ENCODE measurements at places on chromosomes 2 and 18.

GRCh38 chr2:201933792-201934237 is 99.8 kb upstream of the FZD7 start:
- DNase-seq = no peak

DNA sequence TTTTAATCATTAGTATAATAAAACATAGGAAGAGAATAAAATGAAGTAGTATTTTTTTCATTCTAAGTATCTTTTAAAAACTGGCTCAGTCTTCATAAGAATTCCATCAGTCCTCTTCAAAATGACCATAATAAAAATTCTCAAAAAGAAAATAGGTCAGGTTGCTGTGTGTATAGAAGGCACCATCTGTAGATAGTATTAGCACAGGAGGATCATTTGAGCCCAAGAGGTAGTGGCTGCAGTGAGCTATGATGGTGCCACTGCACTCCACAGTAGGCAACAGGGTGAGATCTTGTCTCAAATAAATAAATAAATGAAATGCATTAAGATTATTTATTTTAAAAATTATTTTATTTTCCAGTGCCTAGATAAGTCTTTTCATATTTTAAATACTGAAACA is 475.8 kb downstream of the ZNF804A start:
- DNase-seq = no peak

GRCh38 chr2:8502316-8502715 is 179.5 kb upstream of the ID2 start:
- DNase-seq = no peak

DNA sequence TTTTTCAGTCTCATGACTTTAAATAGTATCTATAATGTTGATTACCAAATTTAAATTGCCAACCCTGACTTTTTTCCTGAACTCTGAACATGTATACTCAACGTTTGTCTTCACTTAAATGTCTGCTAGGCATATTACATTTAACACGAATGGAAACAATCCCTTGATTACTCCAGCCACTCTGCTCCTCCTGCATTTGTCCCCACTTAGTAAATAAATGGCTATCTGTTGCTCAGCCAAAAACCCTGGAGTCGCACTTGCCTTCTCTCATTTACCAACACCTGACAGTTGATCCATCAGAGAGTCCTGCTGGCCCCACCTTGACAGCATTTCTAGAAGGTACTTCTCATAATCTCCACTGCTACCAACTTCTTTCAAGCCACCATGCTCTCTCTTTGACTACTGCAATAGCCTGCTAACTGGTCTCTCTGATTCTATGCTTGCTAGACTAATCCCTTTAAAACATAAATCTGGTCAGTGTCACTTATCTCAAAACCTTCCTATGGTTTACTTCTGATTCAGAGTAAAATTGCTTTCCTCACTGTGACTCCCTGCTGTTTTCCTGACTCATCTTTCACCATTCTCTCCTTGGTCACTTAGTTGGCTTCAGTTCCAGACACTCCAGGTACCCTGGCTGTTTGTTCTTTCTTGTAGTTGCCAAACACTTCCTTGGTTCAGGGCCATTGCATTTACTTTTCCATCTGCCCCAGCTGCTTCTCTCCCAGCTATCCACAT is 31.9 kb downstream of the SPAG16 start:
- no peak for DNase-seq

DNA sequence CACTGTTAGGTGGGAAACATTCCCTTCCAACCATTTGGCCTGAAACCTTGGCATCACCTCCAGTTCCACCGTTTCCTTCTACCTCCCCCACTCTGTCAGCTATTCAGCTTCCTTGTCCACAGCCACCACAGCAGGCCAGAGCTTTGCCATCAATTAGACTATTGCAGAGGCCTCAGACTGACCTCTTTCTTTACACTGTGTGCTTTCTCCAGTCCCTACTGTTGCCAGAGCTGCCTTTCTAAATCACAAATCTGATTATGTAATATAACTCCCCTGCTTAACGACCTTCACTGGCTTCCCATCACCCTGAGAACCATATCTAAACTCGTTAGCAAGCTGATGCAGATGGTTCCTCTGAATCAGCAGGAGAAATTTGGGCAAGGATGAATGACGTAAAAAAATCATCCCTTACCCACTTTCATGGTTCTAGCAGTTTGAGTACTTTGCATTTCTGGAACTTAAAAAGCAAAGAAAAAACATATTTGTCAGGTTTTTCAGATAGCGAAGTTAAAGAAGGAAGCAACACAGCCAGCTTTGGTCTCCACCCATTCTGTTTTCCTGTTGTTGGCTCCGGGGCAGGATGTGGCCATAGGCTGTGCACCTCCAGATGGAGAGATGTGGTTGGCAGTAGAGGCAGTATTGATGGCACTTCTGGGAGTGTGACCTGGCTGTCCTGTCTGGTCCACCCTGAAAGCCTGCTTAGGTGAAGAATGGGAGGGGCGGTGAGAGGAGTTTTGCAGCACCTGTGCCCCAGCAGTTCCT is 422.1 kb downstream of the PARD3B start:
- DNase-seq = peak; percentile 90

DNA sequence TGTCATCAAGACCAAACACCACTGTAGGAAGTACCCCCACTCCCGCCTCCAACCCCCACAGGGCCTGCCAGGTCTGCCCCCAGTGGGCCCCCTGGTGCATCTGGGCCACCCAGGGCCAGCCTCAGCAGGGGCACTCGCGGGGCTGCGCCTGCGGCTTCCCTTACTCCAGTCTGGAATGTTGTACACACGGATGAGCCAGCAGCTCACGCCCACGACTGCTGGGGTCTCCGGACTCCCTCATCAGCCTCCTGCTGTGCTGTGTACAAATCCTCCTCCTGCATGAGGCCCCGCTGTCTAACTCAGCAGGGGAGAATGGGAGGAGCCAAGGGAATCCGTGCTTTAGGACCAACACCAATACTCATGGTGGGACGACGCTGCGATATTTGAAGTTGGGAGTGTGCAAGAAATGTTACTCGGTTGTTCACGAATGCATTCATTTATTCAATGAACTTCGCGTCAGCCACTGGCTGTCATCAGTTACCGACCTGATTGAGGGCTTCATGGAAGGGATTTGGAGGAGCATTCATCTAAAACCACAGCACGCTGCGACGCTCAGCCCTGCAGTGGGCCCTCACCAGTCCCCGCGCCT is 654 bp upstream of the ASB1 start:
- no peak for DNase-seq

GRCh38 chr2:32810909-32811495 is 135.8 kb upstream of the LTBP1 start:
- DNase-seq = no peak

DNA sequence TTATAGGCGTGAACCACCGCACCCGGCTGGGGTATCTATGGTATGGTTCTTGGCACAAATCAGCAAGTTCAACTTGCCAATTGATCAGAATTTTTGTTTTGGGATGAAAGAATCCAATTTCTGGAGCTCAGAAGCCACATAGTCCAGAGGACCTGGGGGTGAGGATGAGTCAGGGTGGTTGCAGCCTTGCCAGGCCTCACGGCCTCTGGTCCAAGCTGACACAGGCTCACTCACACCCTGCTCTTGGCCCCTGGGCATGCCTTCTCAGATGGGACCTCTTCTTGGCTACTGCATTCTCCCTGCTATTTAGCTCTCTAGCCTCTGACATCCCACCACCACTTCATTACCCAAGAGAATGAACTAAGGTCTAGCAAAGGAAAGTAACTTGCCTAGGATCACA is 16.3 kb downstream of the CAPG start:
- no peak for DNase-seq

- DNase-seq = no peak
Observed at GRCh38 chr2:238322001-238322411, 1.7 kb downstream of the TRAF3IP1 start.

- DNase-seq = no peak
Observed at GRCh38 chr2:55048508-55049042, 1.7 kb downstream of the RTN4 start.

DNA sequence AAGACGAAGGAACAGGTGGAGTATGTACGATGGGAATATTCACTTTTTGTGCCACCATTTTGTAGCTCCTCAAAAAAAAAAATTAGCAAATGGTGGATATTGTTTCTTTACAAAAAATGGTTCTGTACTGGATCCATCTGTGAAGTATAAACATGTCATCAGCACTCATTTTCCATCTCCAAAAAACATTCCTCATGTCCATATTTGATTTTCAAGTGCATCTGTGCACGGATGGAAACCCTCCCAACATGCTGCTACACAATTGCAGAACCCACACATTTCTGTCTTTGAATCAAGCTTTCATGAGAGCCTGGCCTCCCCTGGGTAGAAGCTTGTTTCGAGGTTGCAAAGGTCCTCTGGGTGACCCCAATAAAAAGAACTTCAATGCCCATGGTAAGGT is 59.6 kb upstream of the ZEB2 start:
- DNase-seq = no peak

- DNase-seq = no peak
Observed at GRCh38 chr2:149562324-149562723, 25.3 kb downstream of the MMADHC start.

DNA sequence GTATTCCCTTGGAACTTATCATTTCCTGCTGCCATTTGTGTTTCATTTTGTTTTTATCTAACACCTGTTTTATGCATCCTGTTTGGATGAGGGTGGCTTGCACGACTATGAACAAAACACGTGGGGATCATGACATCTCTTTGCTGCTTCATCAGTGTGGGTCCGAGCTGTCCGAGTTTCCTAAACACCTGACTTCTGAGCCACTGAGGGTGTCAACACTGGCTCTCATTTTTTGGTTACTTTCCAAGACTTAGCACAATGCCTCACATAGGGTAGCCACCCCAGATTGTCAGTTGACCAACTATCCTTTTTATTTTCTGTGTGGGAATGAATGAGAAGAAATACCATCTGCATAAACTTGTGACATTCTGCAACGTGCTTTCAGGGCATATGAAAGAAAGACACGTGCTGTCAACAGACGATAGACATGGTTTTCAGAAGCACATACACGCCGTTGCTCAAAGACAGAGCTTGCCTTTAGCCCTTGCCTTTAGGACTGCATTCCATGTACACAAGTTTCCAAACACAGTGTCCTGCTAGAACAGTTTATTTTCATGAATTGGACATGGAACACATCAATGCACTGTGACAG is 166.7 kb downstream of the MYT1L start:
- DNase-seq = no peak

DNA sequence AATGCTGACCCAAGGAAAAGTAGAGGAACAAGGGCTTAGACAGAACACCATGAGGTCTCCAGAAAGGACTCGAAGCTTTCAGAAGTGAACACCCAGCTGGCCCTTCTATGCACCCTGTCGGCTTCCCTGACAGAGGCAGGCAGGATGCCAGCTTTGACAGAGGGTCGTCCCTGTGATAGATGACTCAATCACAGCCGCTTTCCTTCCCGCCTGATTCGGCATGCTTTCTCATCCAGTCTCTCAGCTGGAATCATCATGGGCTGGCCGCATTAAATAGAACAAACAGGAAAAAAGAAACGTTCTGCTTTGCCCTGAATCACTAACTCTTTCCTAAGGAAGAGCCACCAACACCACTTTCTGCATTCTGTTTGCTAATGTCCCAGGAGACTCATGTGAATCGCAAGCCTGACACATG is 140.3 kb upstream of the RAB12 start:
- no peak for DNase-seq

DNA sequence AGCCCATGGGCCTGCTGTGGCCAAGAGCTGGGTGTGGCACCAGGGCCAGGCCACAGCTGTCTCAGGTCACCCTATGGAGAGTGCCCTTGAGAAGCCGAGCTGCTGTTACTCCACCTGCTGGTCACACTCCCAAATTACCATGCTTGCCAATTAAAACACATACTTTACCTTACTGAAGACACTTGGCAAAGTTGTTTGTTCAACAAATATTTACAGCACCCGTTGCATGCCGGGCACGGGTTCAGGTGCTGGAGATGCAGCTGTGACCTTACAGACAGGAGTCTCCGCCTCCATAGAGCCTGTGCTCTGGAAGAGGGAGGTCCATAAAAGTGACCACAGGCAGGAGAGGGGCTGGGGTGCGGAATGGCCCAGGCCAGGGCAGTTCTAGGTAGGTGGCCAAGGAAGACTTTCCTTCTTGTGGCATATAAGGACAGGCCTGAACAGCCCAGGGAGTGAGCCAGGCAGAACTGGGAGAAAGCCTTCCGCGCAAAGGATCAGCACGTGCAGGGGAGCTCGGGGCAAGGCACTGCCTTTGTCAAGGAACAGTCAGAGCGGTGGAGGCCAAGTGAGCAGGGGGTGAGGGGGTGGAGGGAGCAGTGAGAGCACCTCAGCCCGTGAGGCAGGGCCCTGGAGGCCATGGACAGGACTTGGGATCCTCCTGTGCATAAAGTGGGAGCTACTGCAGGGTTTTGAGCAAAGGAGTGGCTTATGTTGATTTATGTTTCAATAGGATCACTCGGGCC is 23.6 kb upstream of the RBM44 start:
- DNase-seq = no peak

- no peak for DNase-seq
Observed at GRCh38 chr2:72292433-72292832, 144.8 kb upstream of the CYP26B1 start.

DNA sequence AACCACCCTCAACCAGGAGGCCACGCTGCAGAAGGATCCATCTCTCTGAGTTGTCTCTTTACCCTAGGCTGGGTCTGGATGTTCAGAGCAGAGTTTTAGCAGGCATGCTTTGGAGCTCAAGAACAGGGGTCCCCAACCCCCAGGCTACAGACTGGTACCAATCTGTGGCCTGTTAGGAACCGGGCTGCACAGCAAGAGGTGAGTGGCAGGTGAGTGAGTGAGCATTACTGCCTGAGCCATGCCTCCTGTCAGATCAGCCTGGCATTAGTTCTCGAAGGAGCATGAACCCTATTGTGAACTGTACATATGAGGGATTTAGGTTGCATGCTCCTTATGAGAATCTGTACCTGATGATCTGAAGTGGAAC is 172.5 kb downstream of the UXS1 start:
- DNase-seq = no peak

GRCh38 chr18:48172226-48173006 is 236.8 kb downstream of the ZBTB7C start:
- no peak for DNase-seq

- no peak for DNase-seq
Observed at GRCh38 chr2:88027697-88028389, 11.5 kb upstream of the RNU2-63P start.

- no peak for DNase-seq
Observed at GRCh38 chr2:144088863-144089262, 431.1 kb downstream of the ZEB2 start.

- no peak for DNase-seq
Observed at GRCh38 chr2:236286873-236287545, 22.8 kb upstream of the ASB18 start.

DNA sequence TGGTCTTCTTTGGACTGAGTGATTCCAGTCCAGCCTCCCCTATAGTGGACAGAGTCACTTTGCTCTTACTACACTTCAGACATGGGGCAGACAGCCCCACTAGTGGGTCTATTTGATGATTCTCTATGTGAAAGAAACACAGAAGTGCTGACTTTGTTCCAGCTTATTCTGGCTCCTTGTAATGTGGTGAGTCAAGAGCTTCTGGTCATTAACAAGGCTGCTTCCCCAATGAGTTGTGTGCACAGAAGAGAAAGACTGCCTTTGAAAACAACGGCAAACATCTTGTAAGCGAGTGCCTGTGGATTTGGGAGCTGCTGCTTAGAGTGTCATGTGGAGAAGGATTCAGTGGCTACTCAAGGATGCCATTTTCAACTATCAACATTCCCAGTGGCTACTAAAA is 39.1 kb downstream of the RMC1 start:
- DNase-seq = no peak

- DNase-seq = no peak
Observed at GRCh38 chr2:147424766-147425165, 420.1 kb upstream of the ACVR2A start.

GRCh38 chr2:236343400-236344161 is 79.4 kb upstream of the ASB18 start:
- DNase-seq = no peak

- no peak for DNase-seq
Observed at GRCh38 chr2:175143678-175144077, 24.3 kb downstream of the ATF2 start.

GRCh38 chr2:177758591-177759371 is 313.8 kb downstream of the PDE11A start:
- no peak for DNase-seq

All from T-helper 1 cell (primary cell).